Bone marrow (tissue), 2 donors: ENCODE measurements at places on chromosomes 2 and 18.

- DNase-seq, result no peak
Observed at GRCh38 chr2:74227646-74228045, 29.2 kb downstream of the MTHFD2 start.

DNA sequence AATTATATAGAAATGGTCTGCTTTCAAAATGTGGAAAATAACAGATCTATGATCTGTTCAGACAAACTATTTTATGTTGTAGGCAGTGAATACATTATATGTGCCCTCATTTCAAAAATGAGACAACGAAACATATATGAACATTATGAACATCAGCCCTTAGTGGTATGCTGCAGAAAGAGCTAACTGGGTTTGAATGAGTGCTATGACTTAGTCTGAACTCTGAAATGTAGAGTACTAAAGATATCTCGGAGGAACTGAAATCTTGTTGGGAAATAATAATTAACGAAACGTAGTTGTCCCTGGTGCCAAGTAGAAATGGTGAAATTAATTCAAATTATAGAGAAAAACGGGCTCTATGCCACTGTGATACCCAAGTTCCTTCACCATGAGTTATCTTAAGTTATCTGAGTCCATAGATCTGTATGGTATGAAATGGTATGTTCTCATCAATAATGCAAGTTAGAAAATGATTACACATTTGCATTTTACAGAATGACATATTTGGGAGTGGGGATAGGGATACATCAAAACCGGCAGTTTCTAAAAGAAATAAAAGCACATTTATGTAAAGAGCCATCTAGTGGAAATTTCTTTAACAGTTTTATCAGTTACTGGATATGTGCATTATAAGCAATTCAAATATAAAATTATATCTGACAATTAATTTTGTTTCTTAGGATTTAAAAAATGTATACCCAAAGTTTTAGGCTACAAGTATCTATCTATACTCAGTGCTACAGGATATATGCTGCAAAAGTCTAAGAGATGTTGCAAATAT, 26.7 kb downstream of the STARD6 start:
- no peak for DNase-seq

- no peak for DNase-seq
Observed at GRCh38 chr2:16196687-16197503, 256.5 kb downstream of the MYCN start.

GRCh38 chr2:236162031-236162845, 5.9 kb downstream of the GBX2 start:
- DNase-seq, result no peak

- DNase-seq, result no peak
Observed at GRCh38 chr2:224574423-224575084, 10.6 kb downstream of the CUL3 start.

DNA sequence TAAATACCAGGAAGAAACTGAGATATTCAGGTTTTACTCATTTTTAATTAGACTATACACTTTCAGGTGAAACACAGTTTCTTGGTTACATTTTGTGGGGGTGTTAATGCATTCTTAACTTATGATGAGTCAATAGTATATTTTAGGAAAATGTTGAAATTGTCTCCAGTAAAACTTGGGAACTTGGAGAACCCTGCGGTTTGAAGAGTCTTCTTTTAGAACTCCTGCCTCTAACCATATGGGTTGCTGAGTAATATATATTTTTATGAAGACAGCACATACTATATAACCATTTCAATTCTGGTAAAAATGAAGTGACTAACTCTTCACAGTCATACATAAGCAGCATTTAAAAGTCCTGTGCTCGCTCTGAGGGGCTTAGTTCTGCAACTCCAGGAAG, 308.2 kb upstream of the LRATD1 start:
- DNase-seq, result no peak

DNA sequence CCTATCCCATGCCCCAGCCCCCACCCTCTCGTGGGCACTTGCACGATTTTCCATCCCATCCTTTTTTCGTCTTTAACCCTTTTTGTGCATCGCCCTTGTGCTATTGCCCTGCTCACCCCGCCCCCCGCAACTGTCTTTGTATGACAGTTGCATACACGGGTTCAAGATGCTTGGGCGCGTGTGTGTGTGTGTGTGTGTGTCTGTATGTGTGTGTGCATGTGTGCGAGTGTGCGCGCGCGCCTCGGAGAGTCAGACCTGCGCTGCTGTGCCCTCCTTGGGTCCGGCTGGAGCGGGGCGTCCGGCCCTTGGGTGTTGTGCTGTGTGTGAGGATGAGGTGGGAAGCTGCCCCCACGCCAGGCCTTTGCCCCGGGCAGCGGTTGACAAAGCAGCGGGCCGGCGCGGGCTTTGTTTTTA, 230.7 kb downstream of the HAUS1 start:
- no peak for DNase-seq

- no peak for DNase-seq
Observed at GRCh38 chr2:193373120-193373519, 1178.4 kb upstream of the TMEFF2 start.

GRCh38 chr2:71716697-71717624, 263.6 kb downstream of the DYSF start:
- no peak for DNase-seq

DNA sequence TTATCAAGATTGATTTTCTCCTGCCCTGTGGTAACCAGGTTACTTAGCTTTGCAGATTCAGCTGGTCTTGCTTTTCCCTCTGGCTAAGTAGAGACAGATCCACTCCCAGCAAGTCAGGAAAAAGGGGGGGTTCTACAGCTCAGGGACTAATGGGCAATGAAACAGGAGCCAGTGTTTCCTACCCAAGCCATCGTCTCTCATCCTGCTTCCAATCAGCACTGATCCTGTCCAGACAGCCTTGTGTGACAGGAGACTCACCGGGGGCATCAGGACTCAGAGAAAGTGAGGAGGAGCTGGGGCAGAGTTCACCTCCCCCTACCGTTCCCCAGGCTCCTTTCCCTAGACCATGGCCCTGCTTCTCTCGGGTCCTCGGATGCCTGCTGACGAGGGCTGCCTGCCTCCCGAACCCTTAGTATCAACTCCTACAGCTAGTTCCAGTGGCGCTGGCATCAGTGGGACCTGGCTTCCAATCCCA, 307.6 kb downstream of the ALK start:
- no peak for DNase-seq

- DNase-seq, result no peak
Observed at GRCh38 chr2:127051116-127052056, 55.6 kb downstream of the BIN1 start.

DNA sequence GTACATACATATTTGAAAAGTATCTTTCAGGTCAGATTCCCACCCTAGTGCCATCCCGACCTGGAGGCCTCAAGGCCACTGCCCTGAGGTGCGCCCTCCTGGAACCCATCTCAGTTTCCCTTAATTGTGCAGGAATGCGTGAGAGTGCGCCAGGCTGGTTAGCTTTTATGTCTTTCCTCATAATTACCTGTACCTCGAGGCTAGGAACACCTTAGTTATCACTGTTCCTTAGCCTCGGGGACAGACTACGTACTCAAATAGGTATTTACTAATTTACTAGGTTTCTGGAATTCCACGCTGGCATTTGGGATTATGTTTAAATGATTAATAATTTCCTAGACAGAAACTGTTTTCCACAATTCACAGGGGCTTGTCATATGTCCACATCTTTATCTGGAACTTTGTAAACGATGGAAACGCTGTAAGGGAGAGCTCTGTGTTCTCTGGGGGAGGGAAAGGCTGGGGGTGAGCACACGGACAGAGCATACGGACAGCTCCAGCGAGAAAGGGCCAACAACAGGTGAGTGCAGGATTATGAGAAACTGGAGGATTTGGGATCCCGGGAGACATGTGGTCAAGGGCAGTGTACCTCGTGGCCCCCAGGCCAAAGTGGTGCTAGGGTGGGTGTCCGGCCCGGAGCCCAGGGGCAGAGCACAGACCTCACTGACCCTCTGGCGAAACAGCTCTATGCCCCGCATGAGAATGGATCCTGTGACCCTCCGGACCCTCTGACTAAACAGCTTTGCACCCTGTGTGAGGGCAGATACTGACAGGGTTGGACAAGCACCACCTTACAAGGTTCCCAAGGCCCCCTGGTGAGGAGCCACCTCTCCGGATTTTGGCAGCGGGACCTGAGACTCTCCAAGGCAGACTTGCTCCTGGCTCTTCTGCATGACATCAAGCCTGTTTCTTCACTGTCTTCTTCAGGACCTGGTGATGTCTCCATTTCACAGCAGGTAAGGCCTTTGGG, 102.0 kb upstream of the PXDN start:
- DNase-seq, result no peak

- DNase-seq, result no peak
Observed at GRCh38 chr2:70011786-70012185, 50.4 kb upstream of the ASPRV1 start.

DNA sequence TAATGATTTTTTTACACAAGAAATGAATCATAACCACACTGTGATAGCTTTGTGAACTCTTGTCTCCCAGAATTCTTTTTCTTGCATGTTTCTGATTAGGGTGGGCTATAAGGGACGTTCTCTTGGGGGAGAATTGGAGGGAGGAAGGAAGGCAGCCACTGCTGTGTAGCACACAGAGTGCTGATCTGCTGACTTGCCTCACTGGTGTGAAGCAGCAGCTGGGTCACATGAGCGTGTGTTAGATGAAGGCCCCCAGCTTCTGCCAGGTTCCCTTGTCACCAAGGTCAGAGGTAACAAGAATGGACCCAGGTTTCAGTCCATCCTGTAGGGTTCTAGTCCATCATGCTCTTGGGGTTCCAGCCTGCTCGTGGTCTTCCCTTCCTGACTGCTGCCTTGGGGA, 107.4 kb upstream of the GLI2 start:
- no peak for DNase-seq

DNA sequence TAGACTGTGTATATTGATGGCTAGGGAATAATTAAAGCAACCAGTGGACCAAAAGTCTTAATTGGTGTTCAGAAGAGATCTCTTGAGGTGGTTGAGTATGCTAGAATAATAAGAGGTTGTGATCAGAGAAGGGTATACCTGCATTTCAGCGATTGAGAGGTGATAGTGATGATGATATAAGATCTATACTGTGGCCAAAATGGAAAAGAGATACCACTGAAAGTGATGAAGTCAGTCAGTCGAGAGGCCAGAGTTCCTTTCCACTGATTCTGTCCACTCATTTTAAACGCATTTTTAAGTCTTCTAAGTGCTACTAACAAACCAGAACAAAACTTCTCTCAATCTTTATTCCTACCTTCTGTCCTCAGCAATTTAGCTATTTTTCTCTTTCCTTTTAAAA, 32.9 kb downstream of the ACTR3 start:
- DNase-seq, result no peak

DNA sequence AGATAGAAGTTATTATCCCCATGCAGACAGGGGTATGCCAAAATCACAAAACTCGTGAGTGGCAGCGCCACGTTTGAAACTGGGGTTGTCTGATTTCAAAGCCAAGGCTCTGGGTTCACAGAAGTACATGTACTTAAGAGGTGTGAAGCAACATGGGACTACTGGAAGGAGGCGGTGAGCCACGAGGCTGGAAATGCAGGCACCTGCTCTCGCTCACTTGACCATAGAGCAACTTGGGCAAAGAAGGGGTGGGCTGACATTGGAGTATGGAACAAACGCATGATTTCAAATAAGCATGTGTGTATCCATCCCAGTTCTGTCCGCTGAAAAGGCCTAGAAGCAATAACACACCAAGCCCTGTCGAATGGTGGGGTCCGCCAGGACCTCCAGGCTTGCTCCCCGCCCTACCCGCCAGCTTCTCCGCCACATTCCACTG, 593 bp upstream of the ACTR2 start:
- no peak for DNase-seq

- no peak for DNase-seq
Observed at GRCh38 chr2:180562378-180562777, 418.0 kb upstream of the UBE2E3 start.

DNA sequence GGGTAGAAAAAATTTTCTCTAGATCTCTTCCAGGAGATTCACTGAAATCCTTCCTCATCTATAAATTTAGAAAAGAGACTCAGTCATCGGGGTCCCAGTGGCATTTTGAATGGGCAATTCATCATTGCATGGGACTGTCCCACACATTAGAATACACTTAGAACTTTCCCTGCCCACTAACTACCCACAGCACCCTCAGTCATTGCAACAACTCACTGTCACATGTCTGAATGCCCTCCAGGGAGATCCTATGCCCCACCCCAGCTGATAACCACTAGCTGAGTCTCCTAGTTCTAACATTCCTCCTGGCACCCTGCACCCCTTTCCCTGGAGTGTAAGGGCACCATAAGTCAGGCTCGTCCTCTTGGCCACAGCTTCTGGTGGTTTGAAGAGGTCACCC, 89.6 kb downstream of the INSIG2 start:
- DNase-seq, result no peak

DNA sequence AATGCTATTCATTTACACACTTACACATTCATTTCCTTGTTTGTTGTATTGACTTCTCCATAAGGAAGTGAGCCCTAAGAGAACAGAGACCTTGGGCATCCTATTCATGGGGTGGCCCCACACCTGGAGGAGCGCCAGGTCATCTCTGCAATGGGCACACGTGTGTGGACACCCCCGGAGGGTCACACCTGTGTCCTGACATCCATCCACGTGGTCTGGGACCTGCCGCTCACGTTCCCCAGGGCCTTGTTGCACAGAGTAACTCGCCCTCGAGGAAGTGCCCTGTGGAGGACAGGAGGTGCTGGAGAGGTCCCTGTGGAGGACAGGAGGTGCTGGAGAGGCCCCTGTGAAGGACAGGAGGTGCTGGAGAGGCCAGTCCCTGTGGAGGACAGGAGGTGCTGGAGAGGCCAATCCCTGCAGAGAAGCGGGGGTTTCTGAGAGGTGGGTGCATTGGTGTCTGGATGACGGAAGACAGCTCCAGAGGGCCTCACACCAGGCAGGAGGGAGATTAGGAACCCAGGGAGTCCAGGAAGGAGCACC, 73.2 kb upstream of the GPC1 start:
- DNase-seq, result no peak

GRCh38 chr18:41982942-41983660, 28.1 kb downstream of the PIK3C3 start:
- no peak for DNase-seq

DNA sequence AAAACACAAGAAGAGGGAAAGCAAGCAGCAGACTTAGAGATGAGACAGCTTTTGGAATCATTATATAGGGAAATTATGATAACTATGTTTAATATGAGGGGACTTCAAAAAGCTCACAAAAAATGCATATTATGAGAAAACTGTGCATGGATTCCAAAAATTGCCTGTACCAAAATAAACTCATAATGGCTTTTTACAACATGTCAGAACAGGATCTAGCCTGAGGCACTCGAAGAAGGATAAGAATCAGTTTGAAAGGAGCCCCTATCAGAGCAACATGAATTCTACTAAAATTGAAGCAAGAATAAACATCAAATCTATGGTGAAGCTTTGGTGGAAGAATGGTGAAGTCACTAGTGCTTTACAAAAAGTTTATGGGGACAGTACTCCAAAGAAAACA, 187.4 kb downstream of the RDH14 start:
- DNase-seq, result no peak

- DNase-seq, result no peak
Observed at GRCh38 chr2:223994562-223995162, 37.4 kb downstream of the MRPL44 start.

DNA sequence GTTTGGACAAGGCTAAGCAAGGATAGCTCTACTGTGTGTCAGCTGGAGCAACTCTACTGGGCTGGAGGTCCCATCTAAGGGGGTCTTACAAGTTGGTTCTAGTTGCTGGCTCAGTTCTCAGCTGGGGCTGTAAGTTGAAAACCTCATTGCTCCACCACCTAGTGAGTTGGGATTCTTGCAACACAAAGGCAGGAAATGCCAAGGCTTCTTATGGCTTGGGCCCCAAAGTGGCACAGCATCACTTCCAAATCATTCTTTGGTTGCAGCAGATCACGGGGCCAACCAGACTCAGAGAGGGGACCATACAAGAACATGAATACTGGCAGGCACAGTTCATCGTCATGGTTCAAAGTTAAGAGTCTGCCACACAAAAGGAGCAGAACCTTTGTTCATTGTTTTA, 332.7 kb downstream of the LRRTM1 start:
- DNase-seq, result no peak

- DNase-seq, result no peak
Observed at GRCh38 chr2:176182671-176183070, 5.8 kb upstream of the HOXD1 start.
